Left lung (tissue), 14 donors: ENCODE measurements at places on chromosomes 2 and 18.

DNA sequence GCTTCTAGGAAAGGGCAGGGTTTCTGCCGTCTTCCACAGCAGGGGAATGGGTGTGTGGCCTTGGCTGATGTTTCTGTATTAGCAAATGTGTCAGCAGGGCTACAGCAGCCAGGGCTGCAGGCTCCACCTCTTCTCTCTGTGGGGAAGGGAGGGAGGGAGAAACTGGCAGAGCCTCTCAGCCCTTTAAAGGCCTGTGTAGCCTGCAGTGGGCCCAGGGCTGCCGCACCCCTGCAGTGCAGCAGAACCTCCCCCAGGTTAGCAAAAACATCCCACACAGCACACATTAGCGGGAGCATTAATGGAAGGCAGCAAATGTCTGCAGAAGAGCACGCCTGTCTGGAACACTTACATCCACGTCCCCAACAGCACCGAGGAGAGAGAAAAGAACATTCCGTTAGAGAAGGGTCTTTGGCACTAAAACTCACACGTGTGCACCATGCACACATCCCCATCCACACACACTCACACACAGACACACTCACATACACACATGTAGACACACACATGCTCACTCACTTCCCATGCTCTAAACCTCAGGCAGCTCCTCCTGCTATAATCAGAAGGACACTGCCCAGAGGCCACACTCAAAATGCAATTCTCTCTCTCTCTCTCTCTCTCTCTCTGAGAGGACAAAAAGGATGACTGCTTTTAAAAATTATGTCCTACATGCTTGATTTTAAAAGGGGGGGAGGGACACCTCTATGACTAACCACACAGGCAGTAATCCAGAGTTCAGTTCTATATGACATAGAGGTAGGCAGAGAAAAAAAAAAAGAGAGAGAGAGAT lies 24.1 kb downstream of the MRPL35 start:
- no peaks in the 10 kb centered on the region for H3K27me3 ChIP-seq
- peaks cover 9% of the 10 kb centered on the region for H3K4me1 ChIP-seq
- DNase-seq, result peak; percentile 74
- H3K27ac ChIP-seq, result no peak overlapping the region

GRCh38 chr2:120820953-120821279 lies 85.2 kb downstream of the GLI2 start:
- no peak for DNase-seq
- no peaks in the 10 kb centered on the region for H3K4me1 ChIP-seq
- peak overlapping the region; percentile 42 for H3K27ac ChIP-seq
- no peaks in the 10 kb centered on the region for H3K27me3 ChIP-seq
- no peaks in the 10 kb centered on the region for H3K36me3 ChIP-seq

GRCh38 chr2:221649051-221649775 lies 77.1 kb upstream of the EPHA4 start:
- H3K36me3 ChIP-seq, result no peaks in the 10 kb centered on the region
- no peak for DNase-seq
- no peaks in the 10 kb centered on the region for H3K27me3 ChIP-seq
- no peaks in the 10 kb centered on the region for H3K4me1 ChIP-seq

DNA sequence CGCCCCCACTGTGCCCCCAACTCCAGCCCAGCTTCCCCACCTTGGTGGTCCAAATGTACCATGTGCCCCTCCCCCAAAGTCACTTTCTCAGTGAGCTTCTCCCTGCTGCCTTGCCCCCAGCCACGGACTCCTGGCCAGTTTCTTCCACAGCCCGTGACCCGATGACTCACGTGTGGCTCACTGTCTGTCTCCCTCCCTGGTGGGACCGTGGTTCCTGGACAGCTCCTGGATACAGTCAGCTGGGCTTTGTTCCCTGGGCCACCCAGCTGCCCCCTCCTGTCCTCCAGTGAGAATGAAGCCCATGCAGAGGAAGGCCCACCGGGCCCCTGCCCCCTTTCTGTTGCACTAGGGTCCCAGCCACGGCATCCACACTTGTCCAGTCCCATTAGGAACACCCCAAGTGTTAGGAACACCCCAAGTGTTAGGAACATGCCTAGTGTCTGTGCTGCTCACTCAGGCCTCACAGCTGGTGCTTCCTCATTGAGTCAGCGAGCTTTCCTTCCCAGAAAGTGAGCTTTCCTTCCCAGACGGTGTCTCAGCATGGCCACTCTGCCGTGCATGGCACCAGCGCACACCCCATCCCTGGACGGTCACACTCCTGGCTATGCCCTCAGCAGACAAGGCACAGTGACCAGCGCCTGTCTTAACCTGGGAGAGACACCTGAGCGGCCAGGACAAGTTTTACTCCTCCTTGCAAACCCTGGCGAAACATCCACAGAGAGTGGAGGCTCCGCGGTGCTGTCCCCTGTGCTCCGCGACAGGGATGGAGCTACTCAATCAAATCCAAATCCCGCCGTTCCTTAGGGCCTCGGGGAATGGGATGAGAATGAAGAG lies 44.8 kb upstream of the CTDP1 start:
- H3K4me1 ChIP-seq, result no peaks in the 10 kb centered on the region
- no peaks in the 10 kb centered on the region for H3K36me3 ChIP-seq
- H3K27me3 ChIP-seq, result peaks cover 19% of the 10 kb centered on the region
- no peak for DNase-seq
- H3K27ac ChIP-seq, result no peak overlapping the region
- no peak overlapping the region for H3K4me3 ChIP-seq

DNA sequence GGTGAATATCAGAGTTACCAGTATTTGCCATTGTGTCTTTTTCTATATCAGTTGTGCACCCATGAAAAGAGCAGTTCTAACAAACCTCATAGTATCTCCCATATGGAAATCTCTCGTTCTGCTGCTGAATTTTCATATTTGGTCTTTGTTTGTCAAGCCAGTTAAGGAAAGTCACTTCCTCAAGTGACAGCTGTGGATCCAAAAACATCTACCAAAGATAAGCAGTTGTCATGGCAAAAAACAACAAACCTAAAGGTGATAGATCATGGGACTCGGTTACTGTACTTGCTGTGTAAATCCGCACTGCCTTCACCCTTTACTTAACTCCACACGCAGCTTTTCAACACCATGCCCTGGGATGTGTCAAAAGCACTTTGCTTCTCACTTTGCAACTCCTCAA lies 17.3 kb downstream of the BMP10 start:
- no peaks in the 10 kb centered on the region for H3K36me3 ChIP-seq
- H3K4me3 ChIP-seq, result no peak overlapping the region
- DNase-seq, result no peak
- H3K4me1 ChIP-seq, result no peaks in the 10 kb centered on the region
- no peaks in the 10 kb centered on the region for H3K27me3 ChIP-seq

GRCh38 chr18:57802213-57803102 lies 657 bp downstream of the ATP8B1 start:
- peak overlapping the region; percentile 65 for H3K4me3 ChIP-seq
- no peaks in the 10 kb centered on the region for H3K36me3 ChIP-seq
- DNase-seq, result no peak

DNA sequence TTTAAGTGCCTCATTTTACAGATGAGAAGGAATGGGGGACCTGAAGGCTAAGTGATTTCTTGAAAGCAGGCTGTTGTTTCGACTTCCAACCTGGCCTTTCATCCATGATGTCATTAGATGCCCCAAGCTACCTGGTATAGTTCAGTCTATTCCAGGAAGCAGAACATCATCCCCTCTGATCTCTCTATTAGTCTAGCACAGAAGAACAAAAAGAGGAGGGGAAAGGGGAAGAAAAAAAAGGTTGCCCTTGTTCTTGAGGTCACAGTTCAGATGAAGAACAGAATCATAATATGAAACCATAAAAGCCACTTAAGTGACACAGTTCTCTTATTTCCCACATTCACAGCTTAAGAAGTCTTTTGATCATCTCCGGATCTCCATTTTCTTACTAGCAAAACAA lies 386.2 kb upstream of the HNRNPA3 start:
- no peaks in the 10 kb centered on the region for H3K27me3 ChIP-seq
- no peaks in the 10 kb centered on the region for H3K36me3 ChIP-seq
- no peak for DNase-seq
- no peak overlapping the region for H3K4me3 ChIP-seq

- no peak overlapping the region for H3K4me3 ChIP-seq
- H3K27ac ChIP-seq, result no peak overlapping the region
- H3K27me3 ChIP-seq, result no peaks in the 10 kb centered on the region
- no peaks in the 10 kb centered on the region for H3K36me3 ChIP-seq
- no peaks in the 10 kb centered on the region for H3K4me1 ChIP-seq
- no peak for DNase-seq
Observed at GRCh38 chr2:38246105-38246504, 131.0 kb downstream of the ATL2 start.

GRCh38 chr2:190674966-190675650 lies 26.2 kb downstream of the NAB1 start:
- DNase-seq, result no peak
- no peaks in the 10 kb centered on the region for H3K4me1 ChIP-seq
- no peaks in the 10 kb centered on the region for H3K27me3 ChIP-seq
- H3K4me3 ChIP-seq, result no peak overlapping the region

DNA sequence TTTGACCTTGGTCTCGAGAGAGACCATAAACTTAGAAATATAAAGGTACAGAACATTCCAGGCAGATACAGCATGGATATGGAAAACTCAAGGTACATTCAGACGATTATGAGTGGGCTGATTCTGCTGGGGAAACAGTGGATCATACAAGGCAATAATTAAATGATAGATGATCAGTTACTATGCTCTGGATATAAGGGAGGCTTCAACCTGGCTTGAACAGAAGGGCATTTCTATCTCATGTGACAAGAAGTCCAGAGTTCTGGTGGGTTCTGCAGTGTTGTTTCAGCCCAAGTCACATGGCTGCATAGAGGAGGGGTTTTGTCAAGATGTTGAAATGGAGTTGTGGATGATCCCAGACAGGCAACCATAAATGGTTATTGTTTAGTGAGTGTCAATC lies 23.5 kb downstream of the MYO5B start:
- H3K27me3 ChIP-seq, result no peaks in the 10 kb centered on the region
- DNase-seq, result no peak
- H3K36me3 ChIP-seq, result no peaks in the 10 kb centered on the region

DNA sequence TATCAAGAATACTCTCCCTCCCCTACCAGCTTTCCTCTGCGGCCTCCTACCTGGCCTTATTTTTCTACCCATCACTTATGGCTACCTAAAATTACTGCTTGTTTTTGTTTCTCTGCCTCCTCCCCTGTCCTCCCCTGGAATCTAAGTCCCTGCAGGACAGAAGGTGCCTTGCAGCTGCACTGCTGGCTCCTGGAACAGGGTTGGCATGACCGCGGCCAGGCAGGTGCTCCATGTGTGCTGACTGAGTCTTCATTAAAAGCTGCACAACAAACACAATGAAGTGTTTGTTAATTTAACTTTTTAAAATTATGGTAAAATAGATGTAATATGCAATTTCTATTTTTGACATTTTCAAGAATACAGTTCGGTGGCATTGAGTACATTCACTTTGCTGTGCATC lies 171.9 kb upstream of the FHL2 start:
- no peaks in the 10 kb centered on the region for H3K36me3 ChIP-seq
- H3K4me3 ChIP-seq, result no peak overlapping the region
- no peak for DNase-seq
- H3K27ac ChIP-seq, result no peak overlapping the region
- no peaks in the 10 kb centered on the region for H3K27me3 ChIP-seq

- no peak overlapping the region for H3K4me3 ChIP-seq
- H3K36me3 ChIP-seq, result no peaks in the 10 kb centered on the region
- no peak overlapping the region for H3K27ac ChIP-seq
- no peaks in the 10 kb centered on the region for H3K4me1 ChIP-seq
- no peaks in the 10 kb centered on the region for H3K27me3 ChIP-seq
- no peak for DNase-seq
Observed at GRCh38 chr18:26415631-26416030, 132.7 kb downstream of the KCTD1 start.

GRCh38 chr18:28086670-28087552 lies 90.0 kb downstream of the CDH2 start:
- H3K27ac ChIP-seq, result no peak overlapping the region
- H3K27me3 ChIP-seq, result no peaks in the 10 kb centered on the region
- peak; percentile 52 for DNase-seq
- no peaks in the 10 kb centered on the region for H3K4me1 ChIP-seq
- H3K36me3 ChIP-seq, result no peaks in the 10 kb centered on the region

DNA sequence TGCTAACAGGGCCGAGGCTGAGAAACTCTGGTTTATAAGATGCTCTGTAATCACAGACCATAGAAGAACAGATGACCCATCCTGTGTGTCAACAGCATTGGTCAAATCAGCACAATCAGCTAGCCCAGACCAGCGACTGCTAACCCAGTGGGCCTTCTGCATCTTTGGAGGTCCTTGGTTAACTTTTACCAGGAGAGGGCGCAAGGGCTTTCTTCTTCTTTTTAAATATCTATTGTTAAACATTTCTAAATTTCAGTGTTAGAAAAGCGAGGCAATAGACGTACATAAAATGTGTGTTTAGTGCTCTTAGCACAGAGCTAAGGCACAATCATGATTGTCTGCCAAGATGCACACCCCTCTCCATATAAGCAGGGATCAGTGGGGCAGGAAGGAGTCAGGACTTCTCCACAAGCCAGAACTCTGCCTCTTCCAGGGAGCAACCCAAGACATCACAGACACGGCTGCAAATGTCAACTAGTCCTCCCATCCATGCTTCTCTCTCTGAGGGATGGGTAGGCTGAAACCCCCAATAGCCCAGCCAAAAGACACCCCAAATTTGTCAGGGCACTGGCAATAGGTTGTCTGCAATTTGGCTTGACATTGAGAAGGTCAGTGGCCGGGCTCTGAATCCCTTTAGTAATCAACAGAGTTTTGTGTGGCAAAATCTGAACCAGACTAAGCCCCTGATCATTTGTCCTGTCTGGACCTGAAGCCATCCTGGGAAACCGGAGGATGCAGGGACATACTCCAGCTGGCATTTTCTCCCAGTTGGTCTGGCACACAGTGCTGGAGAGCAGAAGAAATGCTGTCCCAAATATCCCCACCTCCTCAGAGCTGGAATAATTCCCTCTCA lies 188.2 kb downstream of the BCL2 start:
- H3K27me3 ChIP-seq, result no peaks in the 10 kb centered on the region
- DNase-seq, result peak; percentile 63
- no peak overlapping the region for H3K27ac ChIP-seq

GRCh38 chr2:49972699-49973098 lies 818.4 kb upstream of the FSHR start:
- no peak overlapping the region for H3K27ac ChIP-seq
- H3K4me1 ChIP-seq, result no peaks in the 10 kb centered on the region
- no peak for DNase-seq
- H3K27me3 ChIP-seq, result no peaks in the 10 kb centered on the region
- no peaks in the 10 kb centered on the region for H3K36me3 ChIP-seq

GRCh38 chr2:179580378-179581146 lies 280.9 kb downstream of the ZNF385B start:
- H3K36me3 ChIP-seq, result no peaks in the 10 kb centered on the region
- H3K4me1 ChIP-seq, result no peaks in the 10 kb centered on the region
- H3K4me3 ChIP-seq, result no peak overlapping the region
- H3K27me3 ChIP-seq, result no peaks in the 10 kb centered on the region

DNA sequence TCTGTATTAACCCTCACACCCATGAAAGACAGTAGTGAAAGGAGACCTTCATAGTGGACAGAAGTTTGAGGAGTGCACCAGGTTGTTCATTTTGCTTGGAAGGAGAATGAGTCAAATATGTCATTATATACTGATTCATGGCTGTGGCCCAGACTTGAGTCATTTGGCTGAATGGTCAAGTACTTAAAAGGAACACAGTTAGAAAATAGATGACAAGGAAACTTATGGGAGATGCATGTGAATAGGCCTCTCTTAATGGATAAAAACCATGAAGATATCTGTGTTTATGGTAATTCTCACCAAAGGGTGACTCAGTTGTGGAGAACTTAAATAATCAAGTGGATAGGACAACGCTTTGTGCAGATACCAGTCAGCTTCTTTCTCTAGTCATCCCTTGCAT lies 524.7 kb upstream of the CNTNAP5 start:
- H3K36me3 ChIP-seq, result no peaks in the 10 kb centered on the region
- no peak overlapping the region for H3K4me3 ChIP-seq
- no peak for DNase-seq
- H3K27ac ChIP-seq, result no peak overlapping the region
- H3K27me3 ChIP-seq, result no peaks in the 10 kb centered on the region
- H3K4me1 ChIP-seq, result no peaks in the 10 kb centered on the region
